ENCODE measurements at places on chromosomes 4 and X.

DNA sequence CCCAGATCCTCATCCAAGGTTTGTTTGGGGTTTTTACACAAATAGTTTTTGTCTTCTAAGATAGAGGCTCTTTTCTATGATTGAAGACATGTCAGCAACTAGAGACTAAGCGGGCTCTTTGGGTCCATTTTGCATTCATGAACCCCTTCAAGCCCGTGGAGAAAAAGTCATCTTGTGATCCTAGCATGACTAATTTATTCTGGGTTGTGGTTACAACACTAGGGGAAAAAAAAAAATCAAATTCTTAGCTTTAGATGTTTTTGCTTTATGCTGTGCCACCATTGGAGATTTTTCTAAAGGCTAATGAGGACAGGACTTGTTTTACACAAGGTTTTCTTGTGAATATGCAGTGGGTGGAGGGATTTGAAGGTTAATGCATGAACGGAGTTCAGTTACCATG, 440.0 kb downstream of the PCDH7 start:
- DNase-seq, result no peak

- no peak for DNase-seq
Observed at GRCh38 chr4:40731361-40731760, 18.4 kb upstream of the NSUN7 start.

- no peak for DNase-seq
Observed at GRCh38 chr4:40363945-40364344, 28.8 kb downstream of the CHRNA9 start.

DNA sequence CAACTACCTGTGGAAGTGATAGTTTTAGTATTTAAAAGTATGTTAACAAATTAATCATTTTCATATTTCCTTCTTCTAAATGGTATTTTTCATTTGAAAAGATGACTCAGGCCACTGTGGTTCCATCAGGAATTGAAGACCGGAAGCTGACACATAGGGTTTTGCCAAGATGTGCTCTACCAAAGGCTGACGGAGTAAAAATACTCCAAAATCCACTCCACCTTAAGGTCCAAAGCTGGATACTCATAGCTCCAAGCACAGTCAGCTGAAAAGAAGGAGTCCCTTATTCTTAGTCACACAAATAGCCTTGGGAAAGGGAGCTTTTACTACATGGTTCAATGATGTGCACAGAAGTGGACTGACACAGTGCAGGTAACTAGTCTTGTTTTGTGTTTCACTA, 472.0 kb downstream of the ARAP2 start:
- no peak for DNase-seq

DNA sequence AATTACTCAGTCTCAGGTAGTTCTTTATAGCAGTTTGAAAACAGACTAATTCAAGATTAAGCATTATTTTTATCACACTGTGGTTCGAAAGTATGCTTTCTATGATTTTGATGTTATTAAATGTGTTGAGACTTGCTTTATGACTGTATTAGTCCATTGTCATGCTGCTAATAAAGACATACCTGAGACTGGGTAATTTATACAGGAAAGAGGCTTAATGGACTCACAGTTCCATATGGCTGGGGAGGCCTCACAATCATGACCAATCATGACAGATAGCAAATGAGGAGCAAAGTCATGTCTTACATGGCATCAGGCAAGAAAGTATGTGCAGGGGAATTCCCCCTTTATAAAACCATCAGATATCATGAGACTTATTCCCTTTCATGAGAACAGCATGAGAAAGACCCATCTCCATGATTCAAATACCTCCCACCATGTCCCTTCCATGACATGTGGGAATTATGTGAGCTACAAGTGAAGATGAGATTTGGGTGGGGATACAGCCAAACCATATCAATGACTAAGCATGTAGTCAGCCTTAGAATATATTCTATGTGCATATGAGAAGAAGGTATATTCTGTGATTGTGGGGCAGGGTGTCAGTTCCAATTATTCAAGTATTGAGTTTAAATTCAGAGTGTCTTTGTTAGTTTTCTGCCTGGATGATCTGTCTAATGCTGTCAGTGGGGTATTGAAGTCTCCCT, 44.6 kb upstream of the UGT2A1 start:
- DNase-seq, result no peak

- no peak for DNase-seq
Observed at GRCh38 chr4:139299536-139299935, 1.8 kb upstream of the NAA15 start.

GRCh38 chr4:154692304-154692818, 51.4 kb upstream of the LRAT start:
- DNase-seq, result no peak

DNA sequence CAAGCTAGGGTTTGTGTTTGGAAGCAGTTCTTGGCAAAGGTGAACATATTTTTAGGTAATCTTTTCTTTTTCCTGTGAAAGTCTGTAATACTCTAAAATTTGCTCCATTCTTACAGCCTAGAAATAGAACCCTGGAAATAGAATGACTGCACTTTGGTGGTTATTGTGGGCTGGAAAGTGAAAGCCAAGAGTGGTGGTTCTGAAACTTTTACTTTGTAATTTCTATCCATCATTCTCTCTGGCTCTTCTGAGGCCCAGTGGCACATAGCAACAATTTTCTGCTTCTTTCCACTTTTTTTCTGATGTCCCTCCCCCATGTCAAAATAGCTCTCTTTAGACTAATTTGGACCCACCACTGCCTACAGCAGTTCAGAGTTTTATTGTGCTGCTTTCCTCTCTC, 300.4 kb upstream of the RPS6KA3 start:
- DNase-seq, result no peak

GRCh38 chr4:105305019-105305836, 158.6 kb downstream of the TET2 start:
- DNase-seq, result no peak

- no peak for DNase-seq
Observed at GRCh38 chrX:112746812-112747595, 67.3 kb upstream of the LHFPL1 start.

GRCh38 chr4:145130788-145131399, 32.8 kb downstream of the ABCE1 start:
- DNase-seq, result no peak

- DNase-seq, result no peak
Observed at GRCh38 chr4:159293811-159294515, 191.1 kb downstream of the RAPGEF2 start.

- no peak for DNase-seq
Observed at GRCh38 chr4:26723216-26723615, 137.4 kb upstream of the STIM2 start.
